ENCODE measurements at places on chromosomes 6 and 20.

DNA sequence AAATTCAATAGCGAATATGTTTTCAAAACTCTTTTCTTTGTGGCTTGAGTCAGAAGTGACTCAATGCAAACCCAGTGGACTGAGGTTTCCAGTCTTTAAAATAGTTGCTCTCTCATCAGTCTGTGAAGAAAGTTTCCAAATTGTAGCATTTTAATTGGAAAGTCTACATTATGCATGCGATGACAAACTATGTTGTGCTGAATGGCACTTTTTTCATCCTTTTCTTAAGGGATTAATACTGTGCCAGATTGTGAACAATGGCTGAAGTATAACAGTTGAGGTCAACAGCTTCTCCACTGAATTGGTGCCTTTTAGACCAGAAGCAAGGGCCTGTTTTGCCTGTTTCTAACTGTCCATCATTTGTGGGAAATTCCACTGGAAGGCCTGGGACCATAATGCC lies 377.1 kb downstream of the BTBD9 start:
- DNase-seq = peak; percentile 81

DNA sequence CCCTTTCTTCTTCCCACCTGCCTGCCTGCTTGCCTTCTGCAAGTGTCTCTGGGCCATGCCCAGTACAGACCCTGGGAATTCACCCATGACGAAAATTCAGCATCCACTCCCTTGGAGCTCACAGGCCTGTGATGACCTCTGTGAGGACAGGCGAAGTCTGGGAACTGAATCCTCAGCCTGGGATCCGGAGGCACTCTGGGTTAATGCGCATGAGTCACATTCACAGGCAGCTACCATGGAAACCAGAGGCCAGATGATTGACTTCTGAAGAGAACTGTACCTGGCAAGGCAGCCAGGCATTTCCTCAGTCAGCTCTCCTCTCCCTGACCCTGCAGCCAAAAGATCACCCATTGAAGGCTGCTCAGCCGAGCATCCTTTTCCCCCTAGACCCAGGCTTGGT lies 41.0 kb downstream of the SLC9A8 start:
- peak; percentile 90 for DNase-seq

DNA sequence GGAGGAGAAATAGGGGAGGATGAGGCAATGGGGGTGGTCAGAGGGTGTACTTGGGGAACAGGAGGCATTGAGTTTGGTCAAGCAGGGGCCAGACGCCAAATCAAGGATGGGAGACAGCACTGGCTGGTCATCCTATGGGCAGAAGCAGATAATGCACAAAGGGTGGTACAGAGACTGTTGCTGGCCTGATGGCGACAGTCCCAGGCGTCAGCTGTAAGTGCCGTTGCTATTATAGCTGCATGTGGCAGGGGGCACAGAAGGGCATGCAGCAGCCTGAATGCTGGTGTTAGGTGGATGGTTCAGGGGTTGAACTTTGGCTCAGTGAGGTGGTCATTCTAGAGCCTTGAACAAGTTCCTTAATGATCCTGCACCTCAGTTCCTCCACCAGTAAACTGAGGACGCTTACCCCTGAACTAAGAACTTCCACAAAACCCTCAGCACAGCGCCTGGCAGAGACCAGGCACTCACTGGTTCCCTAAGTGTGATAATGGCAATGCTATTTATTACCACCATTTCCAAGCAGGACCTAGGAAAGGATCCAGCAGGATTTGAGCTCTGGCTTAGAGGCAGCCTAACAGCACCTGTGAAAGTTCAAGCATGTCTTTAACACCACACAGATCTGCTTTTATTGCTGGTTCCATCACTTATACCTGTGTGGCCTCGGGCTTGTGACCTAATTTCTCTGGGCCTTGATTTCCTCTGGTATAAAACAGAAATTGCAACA lies 162.7 kb downstream of the INSM1 start:
- no peak for DNase-seq

DNA sequence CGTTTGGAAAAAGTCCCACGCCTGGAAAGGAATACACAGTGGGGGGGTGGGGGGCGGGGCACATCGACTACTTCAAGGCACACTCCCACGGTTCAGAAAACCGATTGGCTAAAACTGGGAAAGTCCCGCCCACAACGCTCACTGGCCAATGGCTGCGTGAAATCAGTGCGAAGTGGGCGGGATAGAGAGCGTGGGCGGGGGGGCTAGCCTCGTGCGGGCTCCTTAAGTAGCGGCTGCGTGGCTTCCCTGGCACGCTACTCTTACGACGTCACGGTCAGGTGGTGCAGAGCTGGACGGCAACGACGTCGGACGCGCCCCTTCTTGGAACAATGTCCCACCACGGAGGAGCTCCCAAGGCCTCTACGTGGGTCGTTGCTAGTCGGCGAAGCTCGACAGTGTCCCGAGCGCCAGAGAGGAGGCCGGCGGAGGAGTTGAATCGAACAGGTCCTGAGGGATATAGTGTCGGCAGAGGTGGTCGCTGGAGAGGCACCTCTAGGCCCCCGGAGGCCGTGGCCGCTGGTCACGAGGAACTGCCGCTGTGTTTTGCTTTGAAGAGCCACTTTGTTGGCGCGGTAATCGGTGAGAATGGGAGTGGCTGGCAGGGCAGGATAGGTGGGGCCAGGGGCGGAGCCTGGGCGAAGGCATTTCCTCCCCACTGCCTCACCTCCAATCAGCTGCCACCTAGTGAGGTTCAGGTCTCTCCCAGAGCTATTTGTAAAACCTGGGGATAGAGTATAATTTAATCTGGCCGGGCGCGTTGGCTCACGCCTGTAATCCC lies at the start of gene DDX43:
DDX43 (plus strand) TSS at position 252 of the 778 bp plus-strand sequence; CDS start at position 330, 78 bp downstream.
- DNase-seq = peak; percentile 68

DNA sequence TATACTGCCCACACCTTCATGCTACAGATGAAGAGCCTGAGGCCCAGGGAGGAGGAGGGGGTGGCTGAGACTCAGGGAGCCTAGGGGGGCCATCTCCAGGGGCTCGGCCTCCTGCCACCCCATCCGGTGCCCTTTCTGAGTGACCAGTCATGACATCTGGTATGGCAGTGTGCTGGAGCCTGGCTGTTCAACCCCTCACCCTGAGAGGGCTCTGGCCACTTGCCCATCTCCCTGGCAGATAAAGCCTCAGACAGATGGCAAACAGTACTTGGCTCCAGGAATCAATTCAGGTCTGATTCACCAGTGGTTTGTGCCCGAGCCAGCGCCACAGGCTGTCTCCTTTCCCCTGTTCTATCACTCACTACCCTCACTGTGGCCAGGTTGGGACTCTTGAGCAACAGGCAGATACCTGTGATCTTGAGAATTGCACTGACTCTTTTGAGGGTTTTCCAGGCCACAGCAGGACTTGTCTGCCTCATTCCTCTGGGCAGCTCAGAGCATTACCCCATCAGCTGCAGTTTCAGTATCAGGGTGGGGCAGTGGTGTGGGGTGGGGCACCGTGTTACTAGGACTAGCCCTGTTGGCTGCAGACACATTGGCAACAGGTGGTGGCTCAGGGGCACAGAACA lies 22.8 kb downstream of the SRSF3 start:
- peak; percentile 46 for DNase-seq

GRCh38 chr20:59829054-59829785 lies 104.2 kb downstream of the SYCP2 start:
- DNase-seq = no peak

DNA sequence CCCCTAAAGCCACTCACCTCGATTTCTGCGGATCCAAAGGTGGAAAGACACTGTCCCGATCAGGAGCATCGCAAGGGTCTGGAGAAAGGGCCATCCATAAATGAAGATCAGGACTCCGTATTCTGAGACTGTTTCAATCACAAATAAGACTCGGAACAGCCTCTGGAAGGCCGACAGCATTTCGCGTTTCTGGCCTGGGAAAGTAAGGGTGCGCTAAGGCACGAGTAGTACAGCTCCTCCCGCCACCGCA lies 44.6 kb downstream of the DPPA5 start:
- DNase-seq = no peak

- peak; percentile 93 for DNase-seq
These were observed 237.5 kb downstream of the CD83 start for GRCh38 chr6:14354919-14355572.

DNA sequence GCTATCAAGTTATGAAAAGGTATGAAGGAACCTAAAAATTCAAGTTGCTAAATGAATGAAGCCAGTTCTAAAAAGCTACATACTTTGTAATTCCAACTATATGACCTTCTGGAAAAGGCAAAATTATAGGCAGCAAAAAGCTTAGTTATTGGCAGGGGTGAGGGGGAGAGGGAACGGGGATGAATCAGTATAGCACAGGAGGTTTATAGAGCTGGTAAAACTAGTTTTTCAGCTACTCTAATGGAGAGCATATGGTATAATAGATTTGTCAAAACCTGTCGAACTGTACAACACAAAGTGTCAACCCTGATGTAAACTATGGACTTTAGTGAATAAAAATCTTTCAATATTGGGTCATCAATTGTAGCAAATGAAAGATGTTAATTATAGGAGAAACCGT lies 18.7 kb downstream of the MANEA start:
- no peak for DNase-seq

DNA sequence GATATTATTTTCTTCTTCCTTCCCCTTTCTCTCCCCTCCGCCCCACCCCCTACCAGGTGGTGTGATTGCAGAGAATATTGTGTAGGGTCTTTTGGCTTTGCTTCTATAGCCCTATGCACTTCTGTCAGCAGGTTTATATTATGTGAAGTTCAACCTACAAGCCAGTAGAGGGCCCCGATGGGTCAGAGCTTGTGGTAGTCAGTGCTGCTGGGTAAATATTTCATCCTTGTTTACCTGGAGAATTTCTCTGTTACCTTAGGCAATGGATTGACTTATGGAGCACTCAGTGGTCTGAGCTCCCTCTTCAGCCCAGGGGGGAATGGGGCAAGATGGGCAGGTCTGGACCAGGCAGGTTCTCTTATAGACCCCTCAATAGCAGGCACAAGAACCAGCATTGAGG lies 720.9 kb downstream of the GRIK2 start:
- no peak for DNase-seq

DNA sequence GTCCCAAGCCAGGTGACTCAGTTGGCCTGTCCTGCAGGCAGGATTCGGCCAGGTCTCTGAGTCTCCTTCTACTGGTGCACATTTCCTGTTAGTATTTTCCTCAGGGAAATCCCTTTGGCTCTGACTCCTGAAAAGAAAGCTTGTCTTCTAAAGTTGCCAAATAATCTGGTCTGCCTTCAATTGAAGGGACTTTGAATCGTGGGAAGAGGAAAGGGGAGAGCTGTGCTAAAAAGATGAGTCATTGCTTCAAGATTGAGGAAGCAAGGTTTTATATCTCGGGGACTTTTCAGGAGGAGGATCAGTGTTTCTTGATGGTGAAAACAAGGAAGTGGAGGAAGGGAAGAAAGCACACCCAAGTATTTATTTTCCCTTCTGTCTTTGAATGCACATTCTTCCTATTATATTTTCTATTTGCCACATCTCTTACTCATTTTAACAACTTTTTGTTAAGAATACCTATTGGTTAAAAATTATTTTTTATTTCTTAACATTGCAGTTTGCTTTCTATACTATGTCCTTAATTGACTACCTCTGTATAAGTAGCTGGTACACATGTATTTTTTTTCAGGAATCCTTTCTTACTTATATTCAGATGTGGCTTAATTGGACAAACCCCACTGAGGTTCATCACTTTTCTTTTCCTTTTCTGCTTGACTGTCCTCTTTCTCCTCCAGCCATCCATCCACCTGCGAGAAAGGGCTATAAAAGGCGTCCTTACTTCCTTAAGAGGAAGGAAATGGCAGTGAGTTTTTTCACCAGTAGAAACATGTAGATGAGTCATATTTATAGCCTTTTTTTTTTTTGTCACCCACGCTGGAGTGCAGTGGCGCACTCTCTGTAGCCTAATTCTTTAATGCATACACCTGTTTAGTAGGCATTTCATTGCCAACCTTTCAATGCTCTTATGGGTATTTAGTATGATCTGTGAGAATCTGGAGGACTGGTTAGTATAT lies 15.0 kb upstream of the IFNGR1 start:
- peak; percentile 98 for DNase-seq

DNA sequence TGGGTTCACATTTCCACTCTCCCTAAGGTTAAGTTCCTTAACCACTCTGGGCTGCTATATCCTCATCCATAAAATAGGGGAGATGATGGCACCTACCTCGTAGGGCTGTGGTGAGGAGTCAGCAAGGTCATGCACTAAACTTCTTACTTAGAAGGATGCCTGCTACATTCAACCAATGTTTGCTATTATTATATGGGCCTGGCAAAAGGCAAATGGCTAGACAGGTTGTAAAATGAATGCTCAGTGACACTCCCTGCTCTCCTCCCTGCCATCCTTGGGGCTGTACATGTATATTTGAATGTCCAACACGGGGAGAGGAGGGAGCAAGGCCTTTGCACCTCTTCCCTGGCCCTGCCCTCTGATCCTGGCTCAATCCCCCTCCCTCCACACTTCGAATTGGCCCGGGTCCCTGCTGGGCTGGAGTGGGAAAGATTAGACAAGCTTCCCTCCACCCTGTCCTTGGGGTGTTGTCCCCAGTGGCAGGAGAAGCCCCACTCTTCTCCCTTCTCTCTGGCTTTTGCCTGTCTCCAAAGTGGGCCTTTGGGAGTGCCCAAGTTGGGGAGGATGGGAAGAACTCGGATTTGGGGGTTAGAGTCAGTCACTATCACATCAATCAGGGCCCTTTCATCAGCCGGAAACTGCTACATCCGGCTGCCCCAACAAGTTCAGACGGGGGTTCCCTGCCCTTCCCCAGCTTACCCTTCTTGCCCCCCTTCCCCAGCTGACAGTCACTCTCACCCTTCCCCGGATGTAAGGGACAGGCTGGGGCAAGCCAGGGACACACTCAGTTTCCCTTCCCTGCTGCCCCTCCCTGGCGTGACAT lies 36.3 kb upstream of the VEGFA start:
- no peak for DNase-seq

DNA sequence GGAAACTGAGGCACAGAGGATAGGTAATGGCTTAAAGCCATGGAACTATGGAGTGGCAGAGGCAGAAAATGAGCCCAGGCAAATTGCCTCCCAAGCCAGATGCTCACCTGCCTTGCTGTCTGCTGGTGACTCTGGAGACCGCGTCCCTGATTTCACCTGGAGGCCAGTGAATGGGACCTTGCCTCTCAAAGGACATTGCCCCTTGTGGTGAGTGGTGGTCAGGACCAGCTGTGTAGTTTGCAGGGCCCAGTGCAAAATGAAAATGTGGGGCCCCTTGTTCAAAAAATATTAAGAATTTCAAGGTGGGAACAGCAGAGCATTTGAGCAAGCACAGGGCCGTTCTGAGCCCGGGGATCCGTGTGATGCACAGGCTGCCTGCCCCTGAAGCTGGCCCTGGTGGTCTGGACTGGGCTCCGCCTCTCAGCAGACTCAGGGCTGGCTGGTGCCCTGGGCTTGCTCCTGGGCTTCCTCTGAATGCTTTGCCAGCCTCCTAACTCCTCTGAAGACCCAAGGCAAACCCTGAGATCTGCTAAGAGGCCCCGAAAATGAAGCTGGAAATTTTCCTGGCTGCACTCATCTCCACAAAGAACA lies 19.8 kb upstream of the KCNG1 start:
- DNase-seq = no peak

DNA sequence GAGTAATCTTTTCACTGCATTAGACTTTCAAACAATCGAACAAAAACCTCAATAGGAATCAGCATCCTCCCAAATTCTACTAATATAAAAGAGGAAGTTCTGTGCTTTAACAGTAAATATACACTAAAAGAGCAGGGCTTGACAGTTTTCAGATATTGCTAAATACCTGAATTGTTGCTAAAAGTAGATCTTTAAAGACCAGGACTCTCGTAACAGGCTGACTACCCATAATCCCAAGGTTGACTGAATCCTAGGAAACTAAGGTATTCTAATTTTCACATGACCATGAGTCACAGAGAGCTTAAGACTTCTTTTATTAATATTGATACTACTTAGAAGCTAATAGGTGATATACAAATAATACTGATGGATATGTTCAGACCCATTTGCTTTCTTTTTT lies 10.1 kb downstream of the CD164 start:
- DNase-seq = peak; percentile 52

Data from fibroblast of mammary gland (primary cell).